ENCODE measurements at places on chromosomes 1 and 21.

GRCh38 chr1:87307306-87307705 is 21.4 kb upstream of the LMO4 start:
- no peak for DNase-seq

DNA sequence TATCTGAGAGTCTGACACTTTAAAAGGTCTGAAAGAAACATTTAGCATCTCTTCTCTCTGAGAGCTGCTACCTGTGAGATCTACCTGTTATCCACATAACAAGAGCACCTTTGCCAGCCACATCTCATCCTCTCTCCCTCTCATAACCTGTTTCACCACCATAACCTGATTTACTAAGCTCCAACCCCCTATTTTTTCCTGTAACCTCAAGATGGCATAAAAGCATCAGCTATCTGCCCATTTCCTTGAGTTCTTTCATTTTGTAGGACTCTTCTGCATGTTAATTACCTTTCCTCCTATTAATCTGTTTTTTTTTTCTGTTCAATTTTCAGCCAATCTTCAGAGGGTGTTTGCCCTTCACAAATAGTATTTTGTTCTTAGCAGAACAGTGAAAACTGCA is 136.5 kb upstream of the KCNK1 start:
- no peak for DNase-seq

GRCh38 chr1:179153217-179153616 is 71.3 kb downstream of the TOR3A start:
- DNase-seq = no peak

- DNase-seq = no peak
Measured at GRCh38 chr1:47703981-47704596, 266.2 kb downstream of the FOXD2 start.

- DNase-seq = no peak
Measured at GRCh38 chr1:115142616-115143015, 53.3 kb upstream of the TSPAN2 start.

DNA sequence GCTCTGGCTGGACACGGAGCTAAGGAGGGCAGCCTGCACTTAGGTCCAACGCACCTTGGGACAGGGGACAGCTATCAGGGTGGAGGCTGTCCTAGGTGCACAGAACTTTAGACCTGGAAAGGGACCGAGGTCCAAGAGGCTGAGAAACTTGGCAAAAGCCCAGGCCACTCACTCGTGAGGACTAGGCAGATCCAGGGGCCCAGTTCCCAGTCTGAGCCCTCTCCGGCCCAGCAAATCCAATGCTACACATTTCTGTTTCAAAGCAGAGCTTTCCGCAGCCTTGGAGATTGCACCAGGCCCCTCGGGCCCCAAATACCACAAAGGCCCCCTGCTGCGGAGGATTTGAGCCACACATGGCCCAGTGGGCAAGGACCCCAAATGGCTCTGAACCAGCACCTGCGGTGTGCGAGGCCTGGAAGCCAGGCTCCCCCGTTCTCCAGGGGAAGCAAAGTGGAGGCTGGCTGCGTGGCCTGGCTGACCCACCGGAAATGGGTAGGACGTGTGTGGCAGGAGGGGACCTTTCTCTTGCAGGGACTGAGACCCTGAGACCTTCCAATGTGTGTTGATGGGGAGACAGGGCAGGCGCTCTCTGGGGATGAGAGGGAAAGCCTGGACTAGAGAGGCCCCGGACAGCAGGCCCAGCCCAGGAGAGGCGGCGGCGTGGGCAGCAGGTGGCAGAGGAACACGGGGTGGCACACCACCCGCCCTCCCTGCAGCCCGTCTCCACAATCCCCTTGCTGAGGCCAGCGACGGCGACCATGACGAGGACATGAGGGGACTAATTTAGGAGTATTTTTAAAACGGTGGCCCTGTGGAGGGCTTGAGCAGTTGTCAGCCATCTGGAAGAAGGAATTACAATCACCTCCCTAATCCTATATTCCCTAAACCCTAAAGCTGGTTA is 118.7 kb downstream of the CASZ1 start:
- DNase-seq = peak; percentile 78

- peak; percentile 86 for DNase-seq
Measured at GRCh38 chr1:236685917-236686814, at the start of gene ACTN2. Gene ACTN2, plus strand, starts transcription at chr1:236686499. Its CDS starts 175 bp downstream, at chr1:236686674.

DNA sequence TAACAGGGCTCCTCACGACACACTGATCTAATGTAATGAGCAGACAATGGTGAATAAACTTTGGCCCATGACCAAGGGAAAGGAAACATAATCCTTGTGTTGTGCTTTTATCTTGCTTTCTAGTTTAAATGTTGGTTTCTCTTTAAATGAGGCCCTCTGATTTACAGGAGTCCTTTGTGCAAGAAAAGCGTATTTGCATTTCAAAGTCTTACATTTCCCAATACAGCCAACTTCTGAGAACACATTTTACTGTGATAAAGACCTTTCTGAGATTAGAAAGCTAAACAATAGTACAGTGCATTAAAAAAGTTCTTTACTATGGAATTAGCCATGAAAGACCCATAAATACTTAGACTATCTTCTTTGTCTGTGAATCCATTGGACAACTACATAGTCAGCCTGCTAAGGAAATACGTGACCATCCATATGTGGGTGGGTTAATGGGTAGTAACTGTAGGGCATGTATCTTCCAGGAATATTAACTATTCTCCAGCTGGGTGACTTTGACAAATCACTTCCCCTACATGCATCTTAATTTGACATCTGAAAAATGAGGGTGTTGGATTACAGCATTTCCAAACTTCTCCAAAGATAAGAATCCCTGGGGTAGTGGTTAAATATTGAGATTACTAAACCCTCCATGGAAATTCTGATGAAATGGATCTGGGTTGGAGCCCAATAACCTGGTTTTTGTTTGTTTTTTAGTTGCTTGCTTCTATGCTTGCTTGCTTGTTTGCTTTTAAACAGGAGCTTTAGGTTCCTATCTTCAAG is 50.3 kb upstream of the USP1 start:
- peak; percentile 31 for DNase-seq

DNA sequence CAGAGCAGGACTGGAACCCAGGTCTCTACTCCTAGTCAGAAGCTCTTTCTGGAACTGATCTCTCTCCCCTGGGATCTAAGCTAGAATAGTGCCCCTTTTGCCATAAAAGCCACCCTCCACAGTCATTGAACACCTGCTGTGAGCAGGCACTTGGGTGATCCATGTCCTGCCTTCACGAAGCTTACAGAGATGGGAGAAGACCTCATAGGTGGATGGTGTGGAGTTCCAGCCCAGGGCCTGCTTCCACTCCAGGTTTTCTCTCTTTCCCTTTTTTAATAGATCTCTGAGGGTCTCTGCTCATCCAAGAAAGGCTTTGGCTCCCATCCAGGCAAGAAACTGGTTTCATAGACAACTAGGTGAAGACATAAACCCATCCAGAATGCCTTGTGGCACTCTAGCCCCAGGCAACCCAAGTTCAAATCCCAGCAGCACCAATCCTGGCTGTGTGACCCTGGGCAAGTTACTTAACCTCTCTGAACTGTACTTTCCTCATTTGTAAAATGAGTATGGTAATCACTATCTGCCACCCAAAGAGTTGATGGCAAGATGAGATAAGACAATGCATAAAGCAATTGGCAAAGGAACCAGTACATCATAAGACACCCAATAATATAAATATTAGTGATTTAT is 46.4 kb upstream of the TMEM51 start:
- DNase-seq = no peak

GRCh38 chr1:183262628-183263200 is 76.7 kb downstream of the LAMC2 start:
- DNase-seq = no peak

GRCh38 chr1:43149889-43150288 is 22.2 kb downstream of the EBNA1BP2 start:
- DNase-seq = no peak

DNA sequence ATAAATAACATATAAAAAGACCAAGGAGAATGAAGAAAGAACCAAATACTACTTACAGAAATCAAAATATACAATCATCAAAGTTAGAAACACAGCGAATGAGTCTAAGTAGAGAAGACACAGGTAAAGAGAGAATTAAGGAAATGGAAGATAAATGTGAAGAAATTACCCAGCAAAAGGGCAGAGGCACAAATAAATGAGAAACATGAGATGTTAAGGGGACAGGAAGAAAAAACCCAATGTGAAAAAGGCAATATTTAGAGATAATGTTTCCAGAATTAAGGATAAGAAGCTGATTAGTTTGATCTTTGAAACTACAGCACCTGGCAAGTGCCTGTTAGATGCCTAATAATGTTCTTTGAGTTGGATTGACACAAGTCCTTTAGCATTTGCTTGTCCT is 40.9 kb downstream of the CCN1 start:
- no peak for DNase-seq

GRCh38 chr1:206507284-206508129 is at the start of gene RASSF5:
Gene RASSF5, plus strand, starts transcription at chr1:206507531. Its CDS starts 72 bp downstream, at chr1:206507603.
- peak; percentile 51 for DNase-seq

DNA sequence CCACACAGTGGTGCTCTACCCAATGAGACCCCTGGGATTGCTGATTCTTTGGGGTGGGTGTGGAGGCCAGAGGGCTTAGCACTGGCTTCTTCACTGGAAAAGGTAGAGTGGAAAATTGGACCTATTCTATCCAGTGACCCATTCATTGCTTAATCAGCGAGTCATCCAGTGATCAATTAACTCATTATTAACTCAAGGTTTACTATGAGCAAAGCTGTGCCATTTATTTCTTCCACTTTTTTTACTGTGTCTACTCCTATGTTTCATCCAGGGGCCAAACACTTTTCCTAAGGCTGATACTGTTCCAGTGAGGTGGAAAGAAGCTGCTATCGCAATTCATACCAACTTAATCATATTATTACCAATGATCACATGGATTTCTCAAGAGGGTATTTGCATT is 363.9 kb downstream of the RPS6KC1 start:
- DNase-seq = no peak

DNA sequence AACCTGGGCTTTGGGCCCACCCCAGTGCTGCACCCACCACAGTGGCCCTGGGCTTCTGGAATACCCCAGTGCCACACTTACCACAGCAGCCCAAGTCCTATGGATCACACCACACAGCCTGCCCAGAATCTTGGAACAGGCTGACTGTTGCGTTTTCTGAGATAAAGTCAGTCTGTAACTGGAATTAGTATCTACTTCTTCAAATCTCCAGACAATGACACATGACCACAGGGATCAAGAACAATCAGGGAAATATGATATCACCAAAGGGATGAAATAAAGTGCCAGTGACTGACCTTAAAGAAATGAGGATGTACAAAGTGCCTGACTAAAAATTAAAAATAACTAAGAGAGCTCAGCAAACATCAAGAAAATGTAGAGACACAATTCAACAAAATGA is 239.7 kb upstream of the PLD5 start:
- DNase-seq = no peak

- no peak for DNase-seq
Measured at GRCh38 chr1:106554294-106554693, 502.2 kb upstream of the PRMT6 start.

GRCh38 chr1:23273450-23274133 is 56.3 kb upstream of the HTR1D start:
- peak; percentile 60 for DNase-seq

- no peak for DNase-seq
Measured at GRCh38 chr1:33332881-33333280, 12.0 kb upstream of the A3GALT2 start.

Data from hepatocyte (in vitro differentiated cells).